ENCODE measurements at places on chromosomes 6 and 20. TPM values are rescaled to one million over a fixed set of nuclear protein-coding genes. Genes with fewer than 3 reads are reported as not detected.
A peak's percentile ranks its signal among the peaks of the same experiment; 100 is the strongest.

TMEM74B gene
- 2.0 TPM for total RNA-seq

NKX2-4 gene
- not detected for total RNA-seq

SIRPD gene
- not detected for total RNA-seq

FAM209A gene
- total RNA-seq, result 0.73 TPM

DNA sequence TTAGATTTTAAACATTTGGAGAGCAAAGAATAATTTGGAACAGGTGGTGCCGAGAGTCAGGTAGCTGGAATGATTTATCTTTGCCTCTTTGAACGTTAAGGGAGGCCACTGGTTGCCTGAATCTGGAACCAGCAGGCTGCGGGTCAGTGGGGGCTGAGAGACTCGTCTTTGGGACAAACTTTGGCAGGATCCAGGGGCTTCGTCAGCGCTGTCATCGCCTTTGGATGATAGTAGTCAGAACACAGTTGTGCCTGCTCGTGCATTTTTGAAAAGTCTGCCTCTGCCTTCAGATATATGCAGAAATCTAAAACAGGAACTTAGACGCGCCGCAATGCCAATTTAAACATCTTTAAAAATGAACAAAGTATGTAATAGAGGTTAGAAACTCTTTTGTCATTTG lies 5.0 kb downstream of the EYA2 start:
- no peak for DNase-seq
- H3K27ac ChIP-seq, result no peak overlapping the region
- H3K36me3 ChIP-seq, result no peaks in the 10 kb centered on the region
- H3K4me1 ChIP-seq, result no peaks in the 10 kb centered on the region

DNA sequence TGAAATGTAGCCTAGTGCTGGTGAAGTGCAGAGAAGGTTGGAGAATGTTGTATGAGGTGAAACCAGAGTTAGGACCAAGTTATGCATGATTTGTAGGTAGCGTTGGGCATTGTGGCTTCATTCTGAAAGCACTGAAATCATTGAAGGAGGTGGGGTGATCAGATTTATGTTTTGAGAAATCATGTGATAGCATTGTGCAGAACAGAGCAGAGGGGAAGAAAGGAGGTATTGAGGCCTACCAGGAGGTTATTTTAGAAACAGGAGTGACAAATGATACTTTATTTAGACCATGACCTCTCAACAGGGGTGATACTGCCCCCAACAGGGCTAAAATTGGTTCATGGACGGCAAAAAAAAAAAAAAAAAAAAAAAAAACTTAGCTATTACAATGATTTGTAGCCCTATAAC lies 15.6 kb upstream of the HMGN3 start:
- H3K4me3 ChIP-seq, result no peak overlapping the region
- H3K36me3 ChIP-seq, result no peaks in the 10 kb centered on the region
- peak; percentile 12 for DNase-seq
- no peak overlapping the region for H3K27ac ChIP-seq

DNA sequence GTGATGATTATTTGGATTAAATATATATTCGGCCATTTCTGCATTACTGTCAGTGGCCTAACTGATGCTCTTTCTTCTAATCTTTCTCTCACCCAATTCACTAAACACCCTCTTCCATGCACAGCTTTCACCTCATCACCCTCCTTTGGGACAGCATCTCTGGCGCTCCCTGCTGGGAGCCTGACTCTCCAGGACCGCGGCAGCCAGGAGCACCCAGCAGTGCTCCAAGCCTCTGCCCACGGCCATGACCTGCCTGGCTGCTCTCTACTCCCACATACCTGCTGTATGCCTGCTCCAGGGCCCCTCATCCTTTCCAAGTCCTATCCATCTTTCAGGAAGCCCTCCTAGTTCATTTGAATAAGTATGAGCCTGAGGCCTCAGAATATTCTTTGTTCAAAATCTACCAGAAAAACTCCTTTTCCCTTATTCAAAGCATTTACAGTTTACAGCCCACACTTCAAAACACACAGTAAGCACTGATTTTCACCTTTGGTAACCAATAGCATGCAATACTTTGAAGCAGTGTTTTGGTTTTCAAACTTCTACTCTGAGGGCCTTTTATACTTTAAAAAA lies 15.2 kb downstream of the CTCFL start:
- H3K4me1 ChIP-seq, result no peaks in the 10 kb centered on the region
- no peak overlapping the region for H3K4me3 ChIP-seq
- no peak overlapping the region for H3K27ac ChIP-seq
- peaks cover 7% of the 10 kb centered on the region for H3K27me3 ChIP-seq
- H3K36me3 ChIP-seq, result no peaks in the 10 kb centered on the region

- no peaks in the 10 kb centered on the region for H3K27me3 ChIP-seq
- DNase-seq, result no peak
- peaks cover 74% of the 10 kb centered on the region for H3K36me3 ChIP-seq
- peaks cover 85% of the 10 kb centered on the region for H3K4me1 ChIP-seq
- H3K4me3 ChIP-seq, result no peak overlapping the region
Observed at GRCh38 chr6:111782192-111782809, 91.0 kb downstream of the FYN start.

- no peak overlapping the region for H3K27ac ChIP-seq
- no peak for DNase-seq
- no peaks in the 10 kb centered on the region for H3K36me3 ChIP-seq
- no peaks in the 10 kb centered on the region for H3K27me3 ChIP-seq
- H3K4me3 ChIP-seq, result no peak overlapping the region
- H3K4me1 ChIP-seq, result no peaks in the 10 kb centered on the region
Observed at GRCh38 chr6:162217058-162217457, 510.5 kb downstream of the PRKN start.

DNA sequence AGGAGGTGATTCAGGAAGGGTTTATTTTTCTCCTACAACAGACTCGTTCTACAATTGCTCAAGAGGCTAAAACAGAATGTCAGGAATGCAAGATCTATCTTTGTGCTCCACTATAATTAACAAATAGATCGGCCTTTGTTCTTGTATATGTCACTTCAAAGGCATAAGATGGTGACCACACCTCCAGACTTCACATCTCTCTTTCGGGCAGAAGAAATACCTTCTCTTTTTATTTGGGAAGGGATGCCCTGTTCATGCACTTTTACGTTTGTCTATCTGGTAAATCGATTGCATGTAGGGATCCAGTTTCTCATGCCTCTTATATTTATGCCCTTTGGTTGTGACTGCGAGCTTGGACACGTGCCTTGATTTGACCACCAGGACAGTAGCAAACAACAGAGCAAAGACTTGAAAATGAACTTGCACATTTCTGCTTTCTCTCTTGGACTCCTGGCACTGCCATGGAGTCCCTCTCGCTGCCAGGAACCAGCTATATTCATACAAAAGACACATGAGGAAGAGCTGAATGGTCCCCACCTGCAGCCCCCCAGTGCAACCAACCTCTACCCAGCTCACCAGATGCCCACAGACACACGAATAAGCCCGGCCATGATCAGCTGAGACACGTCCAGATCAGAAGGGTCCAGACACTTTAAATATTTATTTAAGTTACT lies 219.8 kb upstream of the STXBP5 start:
- no peaks in the 10 kb centered on the region for H3K27me3 ChIP-seq
- no peaks in the 10 kb centered on the region for H3K36me3 ChIP-seq
- no peak overlapping the region for H3K4me3 ChIP-seq
- no peaks in the 10 kb centered on the region for H3K4me1 ChIP-seq
- DNase-seq, result no peak
- no peak overlapping the region for H3K27ac ChIP-seq

GRCh38 chr6:82781620-82782204 lies 283.9 kb downstream of the UBE3D start:
- peaks cover 2% of the 10 kb centered on the region for H3K27me3 ChIP-seq
- no peak overlapping the region for H3K27ac ChIP-seq
- no peak for DNase-seq

- no peak overlapping the region for H3K4me3 ChIP-seq
- H3K36me3 ChIP-seq, result peaks cover 8% of the 10 kb centered on the region
- H3K27me3 ChIP-seq, result peaks cover 5% of the 10 kb centered on the region
- peaks cover 6% of the 10 kb centered on the region for H3K4me1 ChIP-seq
- H3K27ac ChIP-seq, result no peak overlapping the region
Observed at GRCh38 chr20:63290677-63291472, 2.1 kb upstream of the COL20A1 start.

DNA sequence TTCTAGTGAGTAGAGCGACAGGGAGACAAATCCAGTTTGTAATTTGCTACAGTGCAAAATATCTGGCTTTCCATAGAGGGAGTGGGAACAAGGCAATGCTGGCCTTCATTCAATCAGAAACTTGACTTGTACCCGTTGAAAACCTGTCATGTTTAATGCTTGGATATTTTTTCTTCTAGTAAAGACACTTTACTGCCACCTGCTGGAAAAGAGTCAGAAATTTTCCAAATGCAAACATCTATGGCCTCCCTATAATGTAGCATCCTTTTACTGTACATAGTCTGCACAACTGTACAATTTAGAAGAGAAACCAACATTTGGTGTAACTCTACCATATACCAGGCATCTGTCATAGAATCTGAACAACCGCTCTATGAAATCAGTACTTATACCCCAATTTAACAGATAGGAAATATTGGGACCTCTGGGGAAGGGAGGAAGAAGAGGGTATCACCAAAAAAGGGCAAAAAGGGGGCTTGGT lies 16.7 kb upstream of the TBC1D20 start:
- peaks cover 28% of the 10 kb centered on the region for H3K4me1 ChIP-seq
- peak overlapping the region; percentile 30 for H3K27ac ChIP-seq
- DNase-seq, result peak; percentile 19
- H3K36me3 ChIP-seq, result peaks cover 46% of the 10 kb centered on the region
- H3K27me3 ChIP-seq, result no peaks in the 10 kb centered on the region

DNA sequence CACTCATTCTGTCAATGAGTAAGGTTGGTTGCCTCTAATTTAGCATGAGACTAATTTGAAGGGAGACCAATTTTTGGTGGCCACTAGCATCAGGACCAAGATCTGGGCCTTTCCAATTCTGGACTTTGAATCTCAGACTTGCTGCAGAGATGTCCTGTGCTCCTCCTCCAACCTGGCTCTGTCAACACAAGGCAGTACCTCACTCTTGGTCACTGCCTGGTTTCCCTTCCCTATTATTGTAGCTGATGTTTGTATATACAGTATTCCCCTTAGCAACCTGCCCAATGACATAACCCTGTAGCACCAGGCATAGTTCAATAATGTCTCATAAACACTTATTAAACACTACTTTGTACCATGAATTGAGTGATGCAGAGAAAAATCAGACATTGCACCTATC lies 50.4 kb downstream of the UNC5CL start:
- peaks cover 28% of the 10 kb centered on the region for H3K27me3 ChIP-seq
- no peaks in the 10 kb centered on the region for H3K4me1 ChIP-seq
- H3K27ac ChIP-seq, result no peak overlapping the region
- H3K36me3 ChIP-seq, result no peaks in the 10 kb centered on the region

- DNase-seq, result no peak
- H3K36me3 ChIP-seq, result no peaks in the 10 kb centered on the region
- H3K4me3 ChIP-seq, result no peak overlapping the region
- peaks cover 28% of the 10 kb centered on the region for H3K4me1 ChIP-seq
Observed at GRCh38 chr20:51591871-51592270, 49.4 kb upstream of the NFATC2 start.

DNA sequence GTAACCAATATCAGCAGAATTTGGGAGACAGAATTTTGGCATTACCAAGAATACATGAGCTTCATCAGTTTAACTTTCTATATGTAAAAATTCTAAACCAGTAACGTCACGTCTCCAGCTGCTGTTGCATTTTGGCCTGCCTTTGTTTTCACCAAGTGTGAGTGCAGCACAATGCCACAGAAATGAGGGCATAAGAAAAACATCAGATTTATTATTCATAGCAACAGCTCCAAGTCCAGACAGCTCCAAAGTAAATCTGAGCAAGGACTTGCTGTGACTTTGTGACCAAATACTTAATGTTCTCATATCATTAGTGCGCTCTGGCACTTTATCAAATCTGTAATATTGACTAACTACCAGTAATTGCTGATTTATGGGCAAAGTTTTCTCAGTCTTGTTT lies 11.0 kb upstream of the FBXL4 start:
- peaks cover 9% of the 10 kb centered on the region for H3K27me3 ChIP-seq
- DNase-seq, result no peak
- no peak overlapping the region for H3K27ac ChIP-seq
- H3K4me3 ChIP-seq, result no peak overlapping the region

DNA sequence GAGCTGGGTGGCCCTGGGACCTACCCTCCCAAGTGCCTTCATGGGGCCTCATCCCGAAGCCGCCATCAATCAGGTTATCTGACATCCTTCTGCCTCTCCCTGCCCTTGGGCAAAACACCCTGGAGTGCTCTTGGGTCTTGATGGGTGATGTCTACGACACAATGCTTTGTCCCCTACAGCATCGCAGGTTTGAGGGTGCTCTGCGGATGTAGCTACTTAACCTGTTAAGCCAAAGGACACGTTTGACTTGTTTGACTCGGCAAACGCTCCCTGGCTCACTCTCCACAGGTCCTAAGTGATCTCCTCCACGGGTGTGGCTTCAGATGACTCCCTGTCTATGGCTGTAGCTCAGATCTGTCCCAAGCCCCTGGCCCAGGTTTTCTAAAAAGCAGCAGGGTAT lies 35.6 kb downstream of the TBC1D7 start:
- peaks cover 49% of the 10 kb centered on the region for H3K36me3 ChIP-seq
- DNase-seq, result no peak
- no peaks in the 10 kb centered on the region for H3K4me1 ChIP-seq
- no peaks in the 10 kb centered on the region for H3K27me3 ChIP-seq

DNA sequence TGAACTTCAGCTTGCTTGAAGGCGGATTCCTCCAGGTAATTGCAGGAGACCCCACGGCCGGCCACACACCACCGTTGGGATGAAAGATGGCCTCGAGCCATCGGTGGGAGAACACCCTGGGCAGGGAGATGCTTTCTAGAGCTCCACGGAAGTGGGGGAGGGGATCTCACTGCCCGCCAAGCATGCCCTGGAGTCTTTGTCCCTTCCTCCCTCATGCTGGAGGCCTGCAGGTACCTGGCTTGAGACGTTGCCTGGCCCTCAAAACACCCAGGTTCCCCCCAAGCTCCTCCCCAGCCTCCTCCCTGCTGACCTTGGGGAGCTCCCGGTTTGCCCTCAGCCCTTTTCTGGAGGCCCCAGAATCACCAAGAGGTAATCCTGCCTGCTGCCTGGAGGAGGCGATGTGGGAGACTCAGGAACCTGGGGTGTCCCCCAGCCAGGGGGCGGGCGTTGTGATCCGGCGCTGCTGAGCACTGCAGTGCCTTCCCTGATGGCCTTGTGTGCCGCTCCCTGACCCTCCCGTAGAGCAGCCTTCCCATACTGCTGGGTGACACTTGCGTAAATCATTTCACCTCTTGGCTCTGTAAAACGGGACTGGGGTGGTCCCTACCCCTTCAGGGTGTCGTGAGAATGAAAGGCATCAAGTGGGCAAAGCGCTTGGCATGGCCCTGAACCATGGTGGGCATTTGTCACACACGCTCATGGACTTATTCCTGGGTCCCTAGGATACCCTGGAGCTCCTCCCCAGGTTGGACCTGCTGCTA lies 91.4 kb downstream of the CEBPB start:
- H3K27me3 ChIP-seq, result peaks cover 3% of the 10 kb centered on the region
- DNase-seq, result peak; percentile 53
- H3K36me3 ChIP-seq, result no peaks in the 10 kb centered on the region

GRCh38 chr6:20334962-20335361 lies 66.7 kb upstream of the E2F3 start:
- DNase-seq, result no peak
- peak overlapping the region; percentile 49 for H3K27ac ChIP-seq
- H3K36me3 ChIP-seq, result no peaks in the 10 kb centered on the region
- H3K4me3 ChIP-seq, result no peak overlapping the region
- H3K27me3 ChIP-seq, result no peaks in the 10 kb centered on the region
- H3K4me1 ChIP-seq, result peaks cover 22% of the 10 kb centered on the region

- H3K36me3 ChIP-seq, result no peaks in the 10 kb centered on the region
- no peaks in the 10 kb centered on the region for H3K4me1 ChIP-seq
- no peak for DNase-seq
- no peak overlapping the region for H3K4me3 ChIP-seq
- no peak overlapping the region for H3K27ac ChIP-seq
- H3K27me3 ChIP-seq, result peaks cover 2% of the 10 kb centered on the region
Observed at GRCh38 chr6:56378966-56379585, 131.7 kb upstream of the COL21A1 start.
